Activated CD4-positive, alpha-beta memory T cell treated with anti-CD3 and anti-CD28 coated beads, Interleukin-2, amount 10 ng/mL, durations not matched to agents 7 days and 5 days (primary cell): ENCODE measurements at places on chromosomes 1 and 21. TPM values are rescaled to one million over a fixed set of nuclear protein-coding genes. Genes with fewer than 3 reads are reported as not detected.
A peak's percentile ranks its signal among the peaks of the same experiment; 100 is the strongest.

DNA sequence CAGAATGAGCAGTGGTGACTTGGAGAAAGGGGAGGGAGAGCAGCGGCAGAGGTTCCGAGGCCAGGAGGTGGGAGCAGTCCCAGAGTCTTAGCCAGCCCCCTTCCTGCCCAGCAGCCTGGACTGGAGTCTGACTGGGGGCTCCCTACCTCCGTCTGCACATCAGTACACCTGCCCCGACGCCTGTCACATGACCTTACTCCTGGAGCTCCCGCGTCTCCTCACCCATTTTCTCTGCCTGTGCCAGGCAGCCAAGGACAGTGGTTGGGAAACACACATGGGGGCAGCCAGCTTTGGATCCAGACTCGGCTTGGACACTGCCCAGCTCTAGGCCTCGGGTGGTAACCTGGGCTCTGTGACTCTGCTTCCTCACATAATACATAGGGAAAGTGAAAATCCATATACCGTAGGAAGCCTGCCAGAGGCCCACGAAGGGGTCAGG is 16.9 kb downstream of the ACTRT2 start:
- no peak for DNase-seq

RC3H1 gene
- 33.6 TPM for total RNA-seq

GRCh38 chr21:38733972-38734546 is 71.7 kb upstream of the ETS2 start:
- DNase-seq = peak; percentile 66

NBPF4 gene
- total RNA-seq = not detected

GRCh38 chr1:192668409-192668983 is 32.5 kb downstream of the RGS13 start:
- DNase-seq = no peak

DNA sequence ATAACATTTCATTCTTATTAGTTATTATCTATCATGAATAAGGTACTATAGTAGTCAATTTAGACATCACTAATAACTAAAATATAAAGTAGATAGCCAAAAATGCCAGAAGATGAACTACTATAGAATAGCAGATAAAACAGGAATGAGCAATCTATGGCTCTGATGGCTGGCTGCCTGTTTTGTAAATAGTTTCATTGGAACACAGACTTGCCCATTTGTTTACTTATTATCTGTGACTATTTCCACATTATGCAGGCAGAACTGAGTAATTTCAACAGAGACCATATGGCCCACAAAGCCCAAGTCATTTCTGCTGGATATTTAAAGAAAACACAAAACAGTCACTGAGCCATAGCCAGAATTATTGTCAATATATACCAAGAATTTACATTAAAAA is 222.1 kb downstream of the COL24A1 start:
- no peak for DNase-seq

AHCYL1 gene
- total RNA-seq = 57.0 TPM
